Anterior cingulate cortex (tissue), 58 donors: ENCODE measurements at places on chromosomes 7 and 10.
A peak's percentile ranks its signal among the peaks of the same experiment; 100 is the strongest.

DNA sequence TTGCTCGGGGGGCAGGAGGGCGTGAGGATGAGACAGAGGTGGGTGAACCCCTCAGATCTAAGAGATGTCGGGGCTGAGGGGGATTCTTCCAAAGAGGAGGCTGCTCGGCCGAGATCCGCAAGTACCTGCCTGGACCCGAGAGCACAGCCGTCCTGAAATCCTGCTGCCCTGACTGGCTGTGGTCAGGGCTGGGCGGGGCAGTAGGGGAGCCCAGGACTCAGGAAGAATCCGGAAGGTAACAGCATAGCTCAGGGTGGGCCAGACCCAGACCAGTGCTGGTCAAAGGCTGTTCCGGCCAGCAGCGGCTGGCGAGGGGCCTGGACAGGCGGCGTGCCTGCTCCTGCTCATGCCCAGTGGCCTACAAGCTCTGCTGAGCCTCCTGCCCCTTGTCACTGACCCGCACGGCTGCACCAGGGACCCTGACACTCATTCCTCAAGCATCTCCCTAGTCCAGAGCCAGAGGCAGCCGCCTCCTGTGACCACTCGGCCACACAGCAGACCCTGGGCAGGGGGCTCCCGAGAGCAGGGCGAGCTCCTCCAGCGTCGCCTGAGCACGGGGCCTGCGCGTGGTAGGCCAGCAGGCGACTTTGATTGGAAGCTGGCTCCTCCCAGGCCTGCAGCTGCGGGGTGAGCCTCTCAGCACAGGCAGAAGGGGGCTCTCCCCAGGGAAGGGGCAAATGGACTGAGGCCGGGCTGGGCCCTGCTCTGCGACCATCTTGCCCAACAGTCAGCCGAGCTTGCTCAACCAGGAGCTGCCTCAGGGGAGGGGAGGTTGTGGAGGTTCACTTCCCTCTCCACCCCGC, 3.1 kb upstream of the ADAP1 start:
- no peak for DNase-seq

GRCh38 chr7:157046681-157047080, 36.2 kb upstream of the MNX1 start:
- DNase-seq = no peak

DNA sequence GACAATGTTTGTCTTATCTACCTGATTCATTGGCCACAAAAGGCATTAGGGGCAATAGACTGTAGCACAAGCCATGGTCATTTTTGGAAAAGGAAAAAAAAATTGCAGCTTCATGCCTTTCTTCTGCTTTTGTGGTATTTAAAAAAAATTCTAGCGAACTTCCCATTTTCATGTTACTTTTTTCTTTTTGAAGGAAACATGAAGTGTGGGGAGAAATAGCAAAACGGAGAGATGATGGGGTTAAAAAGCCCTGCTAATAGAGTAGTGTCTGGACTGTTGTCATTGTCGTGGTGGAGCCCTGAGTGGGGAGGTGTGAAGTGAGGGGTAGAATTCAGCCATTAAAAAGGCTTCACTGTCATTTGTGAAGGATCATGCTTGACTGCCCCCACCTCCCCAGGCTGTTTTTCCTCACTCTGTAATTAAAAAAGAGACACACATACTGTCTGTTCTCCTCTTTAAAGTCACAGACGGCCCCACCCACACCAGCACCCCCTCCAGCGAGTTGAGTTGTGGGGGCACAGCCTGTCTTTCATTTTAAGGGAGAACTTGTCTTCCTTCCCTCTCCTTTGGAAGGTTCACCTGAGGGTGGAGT, 272.4 kb downstream of the CREB5 start:
- DNase-seq = peak; percentile 12

DNA sequence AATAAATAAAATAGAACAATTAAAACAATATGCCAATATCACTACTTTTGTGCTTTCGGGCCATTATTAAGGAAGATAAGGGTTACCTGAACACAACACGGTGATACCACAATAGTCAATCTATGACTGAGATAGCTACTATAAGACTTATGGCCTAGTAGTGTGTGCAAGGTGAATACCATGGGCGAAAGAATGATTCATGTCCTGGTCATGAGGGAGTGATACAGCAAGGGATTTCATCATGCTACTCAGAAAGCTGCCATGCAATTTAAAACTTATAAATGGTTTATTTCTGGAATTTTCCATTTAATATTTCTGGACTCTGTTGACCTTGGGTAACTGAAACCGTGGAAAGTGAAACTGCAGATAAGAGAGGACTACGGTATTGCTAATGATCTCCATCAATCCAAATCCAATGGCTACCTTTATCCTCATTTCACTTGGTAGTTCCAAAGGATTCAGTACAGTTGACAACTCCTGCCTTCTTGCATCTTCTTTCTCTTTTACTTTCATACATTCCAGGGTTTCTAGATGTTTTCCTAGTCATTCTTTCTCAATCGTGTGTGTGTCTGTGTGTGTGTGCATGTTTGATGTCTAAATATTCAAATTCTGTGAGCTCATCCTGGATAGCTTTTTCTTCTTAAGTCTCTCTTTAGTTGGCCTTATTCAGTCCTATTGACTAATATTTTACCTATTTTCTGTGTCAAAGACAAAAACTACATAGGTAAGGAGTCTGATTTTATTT, 100.5 kb upstream of the MAGI2 start:
- no peak for DNase-seq

- no peak for DNase-seq
Observed at GRCh38 chr7:64619705-64620104, 46.2 kb upstream of the ZNF107 start.

DNA sequence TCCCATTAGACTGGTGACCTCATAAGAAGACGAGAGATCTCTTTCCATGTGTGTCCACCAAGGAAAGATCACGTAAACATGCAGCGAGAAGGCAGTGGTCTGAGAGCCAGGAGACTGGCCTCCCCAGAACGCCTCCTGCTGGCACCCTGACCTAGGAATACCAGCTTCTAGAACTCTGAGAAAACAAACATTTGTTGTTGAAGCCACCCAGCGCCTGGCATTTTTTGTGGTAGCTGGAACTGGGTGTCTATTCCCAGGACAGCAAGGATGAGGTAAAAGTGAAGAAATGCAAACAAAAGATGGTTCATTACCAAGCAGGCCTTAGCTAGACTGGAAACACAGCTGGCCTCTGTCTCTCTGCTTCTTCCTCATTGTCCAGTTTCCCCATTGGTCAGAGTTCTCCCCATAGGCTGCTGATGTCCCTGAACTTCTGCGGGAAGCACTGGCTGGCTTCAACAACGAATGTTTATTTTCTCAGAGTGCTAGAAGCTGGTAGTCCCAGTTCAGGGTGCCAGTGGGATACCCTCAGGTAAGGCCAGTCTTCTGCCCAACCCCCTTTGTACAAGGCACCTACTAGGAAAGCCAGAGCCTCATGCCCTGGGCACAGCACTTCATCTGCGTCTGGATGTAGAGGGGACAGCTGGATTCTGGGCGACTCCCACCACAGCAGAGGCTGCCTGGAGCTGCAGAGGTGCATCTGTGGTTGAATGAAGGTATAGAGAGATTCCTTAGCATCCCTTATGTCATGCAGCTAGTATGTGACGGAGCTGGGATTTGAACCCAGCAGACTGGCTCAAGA, 304.9 kb downstream of the TCERG1L start:
- no peak for DNase-seq

DNA sequence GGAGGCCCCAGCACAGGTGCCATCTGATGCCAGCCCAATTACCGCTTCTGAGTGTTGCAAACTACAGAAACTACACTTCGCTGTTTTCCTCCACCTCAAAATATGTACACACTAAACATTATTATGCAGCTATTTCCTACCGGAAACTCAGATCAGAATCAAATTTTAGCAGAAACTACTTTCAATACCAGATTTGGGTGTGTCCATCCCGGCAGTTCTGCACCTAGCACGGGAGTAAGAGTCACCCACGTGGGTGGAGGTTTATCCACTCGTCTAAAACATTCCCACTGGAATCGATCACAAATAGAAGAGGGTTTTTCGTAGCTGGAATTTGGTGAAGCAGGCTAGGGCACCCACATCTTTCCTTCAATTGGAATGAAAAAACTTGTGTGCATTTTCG, 214.4 kb upstream of the PRKCQ start:
- no peak for DNase-seq

GRCh38 chr7:90207956-90208355, 3.6 kb upstream of the STEAP2 start:
- DNase-seq = no peak
